Activated T-helper 1 cell treated with anti-CD3 and anti-CD28 coated beads, Interleukin-12 subunit alpha, Interleukin-12 subunit beta, Interleukin-2, Interleukin-4 antibody, amounts not matched to agents 30 ng/mL and 10 ng/mL and 1 ng/mL, durations not matched to agents 14 hours and 24 hours and 36 hours (primary cell): ENCODE measurements at places on chromosomes 4 and X. TPM values are rescaled to one million over a fixed set of nuclear protein-coding genes. Genes with fewer than 3 reads are reported as not detected.

The RAB33A gene
- 20.5 and 21.5 TPM in 2 replicates for total RNA-seq

GRCh38 chrX:18075603-18076002 is 145.1 kb downstream of the BEND2 start:
- H3K36me3 ChIP-seq, result no peaks in the 10 kb centered on the region
- H3K4me1 ChIP-seq, result no peaks in the 10 kb centered on the region
- no peak for DNase-seq

The BMX gene
- not detected in 2 replicates for total RNA-seq

DNA sequence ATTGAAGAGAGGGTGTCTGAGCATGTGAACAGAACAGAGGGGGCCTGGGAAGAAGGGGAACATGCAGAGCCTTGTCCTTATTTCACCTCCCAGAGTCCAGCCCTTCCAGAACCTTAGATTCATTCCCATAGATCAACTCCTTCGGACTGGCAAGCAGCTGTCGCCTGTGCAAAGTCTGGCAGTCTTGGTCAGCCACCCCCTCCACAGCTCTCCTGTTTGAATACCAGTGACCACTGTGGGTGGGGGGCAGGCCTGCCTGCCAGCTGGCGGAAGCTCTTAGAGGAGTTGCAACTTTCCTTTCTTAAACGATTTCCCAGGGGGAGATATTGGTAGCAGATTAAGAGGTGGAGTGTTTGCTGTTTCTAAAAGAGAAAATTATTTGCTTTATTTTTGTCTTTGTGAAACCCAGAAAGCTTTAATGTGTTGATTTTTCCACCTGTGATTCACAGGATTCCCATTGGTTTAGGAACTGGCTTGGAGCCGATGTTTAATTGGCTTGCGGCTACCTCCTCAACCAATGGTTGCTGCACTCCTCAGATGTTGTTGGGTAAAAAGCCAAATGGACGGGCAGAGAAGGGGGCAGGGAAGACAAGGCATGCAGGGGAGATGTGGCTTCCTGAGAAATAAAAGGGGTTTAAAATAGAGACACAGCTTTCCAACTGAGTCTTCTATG is 62.2 kb upstream of the PRPS1 start:
- no peak for DNase-seq
- peaks cover 5% of the 10 kb centered on the region for H3K27me3 ChIP-seq
- H3K4me3 ChIP-seq, result no peak overlapping the region
- no peaks in the 10 kb centered on the region for H3K36me3 ChIP-seq

DNA sequence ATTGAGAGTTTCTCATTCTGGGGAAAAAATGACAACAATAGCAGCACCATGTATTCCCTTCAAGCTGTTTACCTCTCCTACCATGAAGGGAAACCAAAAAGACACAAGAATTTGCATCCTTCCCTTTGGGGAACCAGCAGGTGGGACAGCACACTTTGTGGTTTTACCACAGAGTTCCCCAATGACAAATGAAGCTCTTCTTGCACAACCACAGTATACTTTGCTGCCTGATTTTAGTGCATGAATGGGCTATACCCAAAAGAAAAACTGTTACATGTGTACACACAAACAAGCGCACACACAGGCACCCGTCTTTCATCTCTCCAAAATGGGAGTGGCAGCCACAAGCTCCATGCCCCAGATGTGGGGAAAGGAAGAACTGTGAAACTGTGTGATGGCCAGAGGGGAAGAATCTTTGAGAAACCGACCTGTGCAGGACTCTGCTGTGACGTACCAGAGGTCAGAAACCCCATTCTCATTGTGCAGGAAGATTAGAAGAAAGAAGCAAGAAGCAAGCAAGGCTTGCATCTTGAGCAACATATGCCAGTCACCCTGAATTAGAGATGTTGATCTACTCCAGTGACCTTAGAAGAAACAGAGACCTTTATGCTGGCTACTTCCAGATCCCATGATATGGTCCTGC is 2.7 kb upstream of the MAML3 start:
- H3K4me3 ChIP-seq, result peak overlapping the region; percentile 62
- peaks cover 44% of the 10 kb centered on the region for H3K4me1 ChIP-seq
- peak; percentile 9 for DNase-seq
- peaks cover 3% of the 10 kb centered on the region for H3K36me3 ChIP-seq
- H3K27me3 ChIP-seq, result peaks cover 56% of the 10 kb centered on the region

DNA sequence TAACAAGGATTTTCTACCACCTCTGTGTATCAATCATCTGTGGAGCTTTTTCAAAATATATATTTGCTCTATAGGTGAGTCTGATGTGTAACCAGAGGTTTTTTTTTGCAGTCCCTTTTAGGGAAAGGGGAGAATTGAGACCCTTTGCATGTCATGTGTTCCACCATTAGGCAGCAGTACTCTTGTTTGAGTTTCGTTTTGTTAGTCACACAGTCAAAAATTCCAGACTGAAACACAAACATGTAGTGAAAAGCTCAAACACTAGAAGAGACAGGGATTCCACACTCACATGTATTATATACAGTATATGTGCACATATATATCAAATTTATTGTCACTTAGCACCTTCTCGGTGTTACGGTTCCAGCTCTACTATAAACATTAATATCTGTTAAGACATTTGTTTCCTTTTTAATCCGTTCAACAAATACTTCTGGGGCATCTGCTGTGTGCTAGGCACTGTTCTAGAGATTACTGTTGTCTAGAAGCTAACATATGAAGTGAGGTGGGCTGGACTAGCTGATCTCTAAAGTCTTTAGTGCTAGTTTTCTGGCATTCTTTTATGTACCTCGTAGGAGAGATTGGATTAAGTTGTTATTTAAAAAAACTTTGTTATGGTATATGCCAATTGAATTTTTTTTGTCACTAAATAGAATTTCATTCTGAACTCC is 5.5 kb downstream of the USP9X start:
- no peak overlapping the region for H3K4me3 ChIP-seq
- H3K36me3 ChIP-seq, result peaks cover 9% of the 10 kb centered on the region
